Activated CD4-positive, alpha-beta T cell treated with anti-CD3 and anti-CD28 coated beads, Interleukin-2, amount 10 ng/mL, durations not matched to agents 24 days and 14 days (primary cell): ENCODE measurements at places on chromosomes 11 and 22. TPM values are rescaled to one million over a fixed set of nuclear protein-coding genes. Genes with fewer than 3 reads are reported as not detected.

Gene OR4D11
- total RNA-seq, result not detected in 2 replicates

GRCh38 chr11:792535-792821 lies 2.6 kb upstream of the CEND1 start:
- no peak for DNase-seq

DNA sequence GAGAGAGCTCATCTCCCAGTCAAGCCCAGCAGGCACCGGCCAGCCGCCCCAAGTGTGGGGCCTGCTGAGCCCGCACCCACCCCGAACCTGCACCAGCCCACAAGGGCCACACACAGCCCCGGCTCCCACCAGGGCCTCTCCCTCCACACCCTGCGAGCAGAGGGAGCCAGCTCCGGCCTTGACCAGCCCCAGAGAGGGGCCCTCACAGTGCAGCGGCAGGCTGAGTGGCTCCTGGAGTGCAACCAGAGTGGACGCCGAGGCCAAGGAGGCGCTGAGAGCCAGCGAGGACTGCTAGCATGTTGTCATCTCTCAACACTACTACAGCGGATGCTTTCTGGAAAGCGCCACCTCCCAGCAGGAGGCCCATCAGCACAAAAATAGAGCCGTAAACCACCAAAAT lies 10.9 kb downstream of the DEFB108B start:
- DNase-seq, result no peak

DNA sequence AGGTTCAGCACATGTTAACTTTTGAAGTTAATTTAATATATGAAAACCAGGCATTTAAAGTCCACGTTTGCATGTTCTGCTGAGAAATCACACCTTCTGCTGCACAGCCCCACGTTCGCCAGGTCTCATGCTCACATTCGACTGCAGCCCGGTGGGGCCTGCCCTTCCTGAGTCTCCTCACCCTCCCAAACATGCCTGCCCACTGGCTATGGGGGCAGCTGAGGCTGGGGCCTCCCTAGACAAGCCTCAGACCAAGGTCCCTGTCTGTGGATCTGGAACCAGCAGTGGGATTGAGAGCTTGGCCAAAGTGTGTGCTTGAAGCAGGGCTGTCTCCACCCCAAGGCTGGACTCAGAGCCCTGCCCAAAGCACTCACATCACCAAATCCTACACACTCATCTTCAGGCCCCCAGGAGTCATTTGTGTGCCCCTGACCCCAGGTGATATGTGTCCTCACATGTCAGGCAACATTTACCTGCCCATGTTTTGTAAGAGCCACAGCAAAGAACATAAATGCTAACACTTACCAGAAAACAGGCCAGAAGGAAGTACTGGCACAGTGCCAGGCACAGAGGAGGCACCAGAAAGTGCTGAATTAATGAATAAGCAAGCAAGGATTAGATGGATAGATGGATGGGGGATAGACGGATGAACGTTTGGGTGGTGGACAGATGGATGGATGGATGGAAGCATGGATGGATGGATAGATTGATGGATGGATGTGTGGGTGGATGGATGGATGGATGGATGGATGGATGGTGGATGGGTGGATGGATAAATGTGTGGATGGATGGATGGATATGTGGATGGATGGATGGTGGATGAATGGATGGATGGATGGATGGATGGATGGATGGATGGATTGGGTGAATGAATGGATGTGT lies 9.4 kb upstream of the FADD start:
- no peak for DNase-seq

DNA sequence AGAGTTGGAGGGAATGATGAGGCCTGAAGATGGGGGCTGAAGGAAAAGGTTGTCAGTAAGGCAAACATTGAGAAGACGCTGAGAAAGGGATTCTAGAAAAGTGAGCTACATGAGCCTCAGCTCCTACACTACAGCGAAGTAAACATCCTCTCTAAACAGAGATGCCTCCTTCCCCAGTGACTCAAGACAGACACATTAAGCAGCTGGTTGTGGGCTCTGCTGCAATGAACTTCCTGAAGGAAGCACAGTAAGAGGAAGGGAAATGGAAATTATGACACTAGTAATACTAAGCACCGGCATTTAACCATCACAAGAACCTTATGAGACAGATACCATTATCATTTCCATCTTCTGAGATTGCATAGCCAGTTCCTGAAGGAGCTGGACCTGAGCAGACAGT lies 190.5 kb downstream of the C11orf87 start:
- DNase-seq, result no peak
